ENCODE measurements at places on chromosomes 11 and 22.
A peak's percentile ranks its signal among the peaks of the same experiment; 100 is the strongest.

DNA sequence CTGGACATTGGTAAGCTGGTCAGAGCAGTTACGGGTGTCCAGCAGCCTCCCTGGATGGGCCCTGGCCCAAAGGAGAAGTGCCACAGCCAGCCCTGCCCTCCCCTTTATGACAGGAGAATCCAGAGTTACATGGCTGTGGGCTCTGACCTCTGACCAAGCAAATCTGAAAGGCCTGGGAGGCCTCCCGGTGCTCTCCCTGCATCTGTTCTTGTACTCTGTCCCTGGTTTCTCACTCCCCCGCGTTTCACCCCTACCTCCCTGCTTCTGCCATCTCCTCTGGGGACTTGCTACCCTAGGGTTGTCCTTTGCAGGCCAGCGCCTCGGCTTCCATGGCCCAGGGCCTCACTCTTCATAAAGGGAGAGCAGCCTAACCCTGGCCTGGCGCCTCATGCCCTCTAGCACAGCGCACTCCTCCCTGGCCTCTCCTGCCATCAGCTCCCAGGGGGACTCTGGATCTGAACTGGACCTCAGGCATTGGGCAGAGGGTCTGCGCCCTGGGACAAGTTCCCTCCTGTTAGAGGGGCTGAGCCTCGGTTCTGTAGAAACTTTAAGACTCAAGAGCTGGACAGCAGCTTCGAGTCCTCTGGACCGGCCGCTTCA is 10.7 kb downstream of the PICK1 start:
- DNase-seq, result no peak

DNA sequence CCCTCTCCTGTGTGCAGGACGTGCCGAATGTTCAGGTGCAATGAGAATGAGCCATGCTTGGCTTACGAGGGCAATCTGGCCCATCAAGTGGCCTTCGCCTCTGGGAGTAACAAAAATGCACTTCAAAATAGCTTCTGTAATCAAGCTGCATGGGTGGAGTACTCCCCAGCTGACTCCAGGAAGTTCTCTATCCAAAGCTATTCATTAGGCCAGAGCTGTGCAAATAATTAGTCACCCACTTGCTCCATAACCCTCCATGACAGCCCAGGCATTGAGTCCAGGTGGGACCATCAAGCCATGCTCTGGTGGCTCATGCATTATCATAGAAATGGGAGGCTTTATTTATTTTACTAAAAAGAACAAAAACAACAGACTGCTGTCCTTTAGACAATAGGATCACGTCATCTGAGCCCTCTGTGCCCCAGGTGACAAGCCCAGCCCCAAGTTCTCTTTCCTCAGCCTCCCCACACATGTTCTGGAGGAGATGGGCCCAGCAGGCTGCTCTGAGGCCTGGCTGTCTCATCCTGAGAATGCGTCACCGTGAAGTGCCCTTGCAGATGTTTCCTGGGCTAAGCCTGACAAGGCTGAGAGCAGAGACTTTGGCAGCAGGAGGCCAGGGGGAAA is 244.7 kb downstream of the ETS1 start:
- DNase-seq, result no peak

GRCh38 chr11:117449111-117449693 is 121.5 kb downstream of the CEP164 start:
- DNase-seq, result no peak

DNA sequence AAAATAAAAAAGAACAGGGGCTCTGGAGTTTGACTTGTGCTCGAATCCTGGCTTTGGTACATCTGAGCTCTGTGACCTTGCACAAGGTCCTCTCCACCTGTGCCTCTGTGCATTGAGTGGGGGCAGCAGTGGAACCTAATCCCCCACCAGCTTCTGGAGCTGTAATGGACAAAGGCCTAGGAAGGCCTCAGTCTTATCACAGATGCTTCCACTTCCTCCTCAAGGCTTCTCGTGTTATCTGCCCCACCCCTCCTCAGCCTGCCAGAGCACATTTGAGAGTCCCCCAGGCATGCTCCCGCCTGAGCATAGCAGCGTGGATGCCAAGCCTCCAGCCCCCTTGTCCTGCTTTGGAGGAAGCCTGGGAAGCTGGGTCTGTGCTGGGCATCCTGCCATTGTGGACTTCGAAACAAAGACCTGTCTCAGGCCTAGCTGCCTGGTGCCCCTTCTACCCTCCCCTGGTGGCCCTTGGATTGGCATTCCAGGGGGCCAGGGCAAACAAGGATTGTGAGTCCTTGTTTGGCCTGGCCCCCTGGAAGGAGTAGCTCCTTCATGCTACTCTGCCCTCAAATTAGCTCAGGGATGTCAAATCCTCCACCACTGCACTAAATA is 15.0 kb downstream of the SLC35E4 start:
- DNase-seq, result no peak

DNA sequence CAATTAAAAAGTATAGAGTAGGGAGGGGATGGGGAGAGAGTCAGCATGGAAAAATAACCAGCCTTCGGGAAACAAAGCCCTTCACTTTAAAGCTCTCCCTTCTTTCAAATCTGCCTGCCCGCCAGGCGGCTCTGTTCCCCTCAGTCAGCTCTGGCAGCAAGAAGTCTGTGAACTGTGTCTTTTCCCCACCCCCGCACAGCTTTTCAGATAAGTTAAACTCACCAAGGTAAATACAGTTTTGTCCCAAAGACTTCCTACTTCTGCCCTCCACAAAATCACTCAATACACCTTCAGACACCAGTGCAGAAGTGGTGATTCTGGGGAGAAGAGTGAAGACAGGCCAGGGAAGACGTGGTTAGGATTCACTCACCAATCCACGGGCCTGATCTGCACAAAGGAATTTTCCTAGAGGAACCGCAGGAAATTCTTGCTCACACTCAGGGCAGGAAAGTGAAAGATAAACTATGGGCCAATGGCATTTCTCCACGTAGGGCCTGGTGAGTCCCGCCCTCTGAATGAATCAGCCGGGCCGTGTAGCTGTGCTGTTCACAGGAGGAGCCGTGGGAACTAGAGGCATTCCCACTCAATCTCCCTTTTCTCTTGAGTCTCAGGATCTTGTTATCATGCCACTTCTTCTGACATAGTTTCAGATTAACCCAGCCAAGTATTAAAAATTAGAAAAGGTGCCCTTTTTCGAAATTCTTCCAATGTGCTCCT is at the start of gene TRIM5:
Gene TRIM5 (minus strand): TSS at position 429 of the 717 bp plus-strand sequence. CDS start 4,897 bp downstream, outside the sequence.
- peak; percentile 56 for DNase-seq

DNA sequence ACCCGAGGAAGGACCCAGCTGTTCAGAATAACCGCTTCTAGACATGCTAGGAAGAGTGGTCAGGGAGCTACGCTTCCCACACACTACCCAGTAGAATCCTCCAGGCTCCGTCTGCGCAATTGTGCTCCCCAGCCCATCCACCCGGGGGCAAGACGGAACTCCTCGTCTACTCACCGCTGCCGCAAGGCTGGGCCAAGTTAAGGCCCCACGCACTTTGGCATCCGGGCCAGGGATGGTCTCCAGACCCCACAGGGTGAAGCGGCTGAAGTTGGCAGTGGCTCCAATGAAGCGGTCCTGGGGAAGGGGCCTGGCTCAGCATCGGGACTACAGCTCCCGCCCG is 757 bp downstream of the RNASEH2C start:
- no peak for DNase-seq

DNA sequence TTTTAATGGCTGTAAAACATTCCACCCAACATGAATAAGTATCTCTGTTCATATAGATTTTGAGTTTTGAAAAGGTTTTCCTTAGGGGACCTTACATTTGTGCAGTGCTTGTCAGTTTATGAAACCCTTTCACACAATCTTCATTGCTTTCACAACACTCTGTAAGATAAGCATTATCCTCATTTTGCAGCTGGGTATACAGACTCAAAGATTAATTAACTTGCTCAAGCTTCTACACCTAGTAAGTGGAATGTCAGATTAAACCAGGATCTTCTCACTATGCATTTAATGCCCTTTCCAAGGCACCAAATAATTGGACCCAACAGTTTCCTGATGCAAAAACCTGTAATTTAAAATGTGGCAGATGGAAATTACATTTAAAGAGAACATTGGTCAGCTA is 11.6 kb upstream of the GAB2 start:
- DNase-seq, result no peak

GRCh38 chr11:95739108-95739938 is 50.3 kb downstream of the FAM76B start:
- DNase-seq, result no peak

DNA sequence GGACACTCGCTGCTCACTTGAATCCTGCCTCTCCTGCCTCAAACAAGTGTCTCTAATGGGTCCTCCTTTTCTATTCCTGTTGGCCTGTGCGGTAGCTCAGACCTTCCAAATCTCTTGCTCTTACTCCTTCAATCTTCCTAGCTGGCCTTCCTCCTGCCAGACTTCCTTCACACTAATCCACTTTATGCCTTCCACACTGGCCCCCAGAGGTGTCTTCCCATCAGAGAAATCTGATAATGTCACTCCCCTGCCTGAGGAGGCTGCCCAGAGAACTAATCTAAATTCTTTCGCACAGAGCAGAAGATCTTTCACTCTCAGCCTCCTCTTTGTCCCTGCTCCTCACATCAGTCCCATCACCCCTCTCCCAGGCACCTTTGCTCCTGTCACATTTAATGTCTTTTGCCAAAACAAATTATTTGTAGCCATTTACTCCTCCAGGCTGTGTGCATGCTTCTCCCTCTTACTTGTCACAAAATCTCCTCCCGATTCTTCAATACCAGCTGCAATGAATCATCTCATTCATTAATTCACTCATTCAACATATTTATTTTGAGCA is 175.7 kb downstream of the MAML2 start:
- no peak for DNase-seq

DNA sequence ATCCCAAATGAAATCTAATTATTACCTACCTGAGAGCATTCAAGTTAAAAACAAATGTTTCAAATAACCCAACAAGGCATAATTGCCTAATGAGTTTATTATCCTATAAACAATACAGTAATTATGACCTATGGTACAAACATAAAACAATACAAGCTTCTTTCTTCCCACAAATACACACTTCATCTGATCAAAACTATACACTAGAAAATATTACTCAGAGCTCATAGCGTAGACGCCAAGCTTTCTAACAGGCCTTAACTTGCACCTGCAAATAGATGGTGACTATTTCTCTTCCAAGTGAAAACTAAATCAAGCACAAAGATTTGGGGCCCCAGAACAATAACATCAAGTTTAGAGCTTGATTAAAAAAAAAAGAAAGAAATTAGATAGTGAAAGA is 78.1 kb downstream of the SOX6 start:
- DNase-seq, result no peak

DNA sequence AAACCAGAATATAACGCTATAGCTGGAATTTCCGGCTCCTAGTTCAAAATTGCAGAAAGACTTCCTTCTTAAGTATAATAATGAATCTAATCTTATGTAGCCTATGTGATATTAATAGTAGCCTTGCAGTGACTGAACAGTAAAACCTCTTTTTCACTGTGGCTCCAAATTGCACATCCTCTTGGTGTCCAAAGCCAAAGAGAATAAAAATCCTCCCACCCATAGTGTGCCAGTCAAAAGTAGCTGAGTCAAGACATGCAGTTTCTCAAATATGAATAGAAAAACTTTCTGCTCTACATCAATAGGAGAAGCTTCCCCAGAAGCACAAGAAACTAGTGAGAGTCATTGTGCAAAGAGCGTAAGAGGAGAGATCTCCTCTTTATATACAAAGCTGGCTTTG is 76.0 kb upstream of the PICALM start:
- DNase-seq, result no peak

- DNase-seq, result no peak
Measured at GRCh38 chr11:62601122-62601371, 618 bp downstream of the MTA2 start.

DNA sequence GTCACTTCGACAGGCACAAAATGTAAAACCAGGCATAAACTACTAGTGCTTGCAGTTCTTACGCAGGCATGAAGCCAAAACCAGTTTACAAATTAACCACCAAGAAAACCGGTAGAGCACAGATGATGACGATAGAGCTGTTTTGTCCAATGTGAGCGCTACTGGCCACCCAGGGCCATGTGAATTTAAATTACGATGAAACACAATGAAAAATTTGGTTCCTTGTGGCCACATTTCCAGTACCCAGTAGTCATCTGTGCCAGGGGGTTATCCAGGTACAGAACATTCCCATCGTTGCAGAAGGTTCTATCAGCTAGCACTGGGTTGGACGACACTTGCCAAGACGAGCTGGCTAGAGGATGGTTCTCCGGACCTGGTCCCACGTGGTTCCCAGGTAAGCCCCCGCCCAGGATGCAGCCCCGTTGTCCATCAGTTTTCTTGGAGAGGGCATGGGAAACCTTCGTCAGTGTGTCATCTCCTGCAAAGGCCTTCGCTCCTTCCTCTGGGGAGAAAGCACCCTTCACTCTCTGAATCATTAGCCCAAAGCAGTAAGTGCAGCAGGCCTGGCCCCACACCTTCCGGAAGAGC is 1.1 kb upstream of the CD81 start:
- DNase-seq, result no peak

DNA sequence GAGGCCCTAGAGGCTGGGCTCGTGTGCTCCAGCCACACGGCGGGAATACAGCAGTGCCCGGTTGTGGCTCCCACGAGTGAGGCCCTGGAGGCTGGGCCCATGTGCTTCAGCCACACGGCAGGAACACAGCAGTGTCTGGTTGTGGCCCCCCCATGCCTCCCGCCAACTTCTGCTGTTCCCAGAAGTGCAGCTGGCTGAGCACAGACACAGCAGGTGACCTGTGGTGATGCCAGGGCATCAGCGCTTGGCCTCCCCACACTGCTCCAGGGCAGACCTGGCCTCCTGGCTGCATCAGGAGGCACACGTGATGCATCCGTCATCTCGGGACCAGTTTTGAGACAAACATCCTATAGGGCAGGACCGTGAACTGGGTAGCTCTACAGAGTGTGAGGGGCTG is 110.3 kb downstream of the KCNQ1OT1 start:
- DNase-seq, result no peak

DNA sequence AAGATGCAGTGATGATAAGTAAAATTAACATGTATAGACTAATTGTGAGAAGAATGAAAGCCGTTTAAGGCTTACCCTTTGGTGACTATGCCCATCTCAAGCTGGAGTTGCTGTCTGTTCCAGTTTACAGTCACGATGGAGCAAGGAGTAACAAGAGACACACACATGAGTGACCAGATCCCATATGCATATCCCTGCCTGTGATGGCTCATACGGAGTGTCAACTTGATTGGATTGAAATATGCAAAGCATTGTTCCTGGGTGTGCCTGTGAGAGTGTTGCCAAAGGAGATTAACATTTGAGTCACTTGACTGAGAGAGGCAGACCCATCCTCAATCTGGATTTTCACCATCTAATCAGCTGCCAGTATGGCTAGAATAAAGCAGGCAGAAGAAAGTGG is 786.8 kb downstream of the FAM181B start:
- no peak for DNase-seq

DNA sequence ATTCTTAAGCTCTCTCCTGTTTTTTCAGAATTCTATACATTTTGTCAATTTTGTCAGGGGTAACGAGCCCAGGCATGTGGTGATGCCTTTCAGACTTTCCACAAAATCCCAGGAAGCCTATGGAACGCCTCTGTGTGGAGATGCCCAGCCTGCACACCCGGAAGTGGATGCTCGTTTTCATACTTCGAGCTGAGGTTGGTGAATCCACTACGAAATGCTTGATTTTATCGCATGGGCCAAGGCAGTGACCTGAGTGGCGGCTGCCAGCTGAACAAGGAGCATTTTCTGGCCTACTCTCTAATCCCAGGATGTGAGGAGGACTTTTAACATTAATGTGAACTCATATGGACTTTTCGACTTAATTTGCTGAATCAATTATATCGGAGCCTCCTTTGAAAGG is 426.7 kb upstream of the B3GAT1 start:
- DNase-seq, result no peak

- no peak for DNase-seq
Measured at GRCh38 chr11:85902353-85902752, 47.2 kb downstream of the CCDC83 start.

GRCh38 chr11:44199816-44200215 is 104.3 kb downstream of the EXT2 start:
- no peak for DNase-seq

All from stimulated activated CD8-positive, alpha-beta memory T cell treated with anti-CD3 and anti-CD28 coated beads, Interleukin-4, amount 100 ng/mL, for 1 hour (primary cell).